ENCODE measurements at places on chromosomes 11 and 22.

- peak; percentile 11 for DNase-seq
Measured at GRCh38 chr11:68002938-68003845, 705 bp downstream of the UNC93B1 start.

GRCh38 chr11:17811352-17811751, 76.8 kb downstream of the KCNC1 start:
- no peak for DNase-seq

GRCh38 chr22:40628354-40629042, 8.0 kb downstream of the MRTFA start:
- DNase-seq = no peak

DNA sequence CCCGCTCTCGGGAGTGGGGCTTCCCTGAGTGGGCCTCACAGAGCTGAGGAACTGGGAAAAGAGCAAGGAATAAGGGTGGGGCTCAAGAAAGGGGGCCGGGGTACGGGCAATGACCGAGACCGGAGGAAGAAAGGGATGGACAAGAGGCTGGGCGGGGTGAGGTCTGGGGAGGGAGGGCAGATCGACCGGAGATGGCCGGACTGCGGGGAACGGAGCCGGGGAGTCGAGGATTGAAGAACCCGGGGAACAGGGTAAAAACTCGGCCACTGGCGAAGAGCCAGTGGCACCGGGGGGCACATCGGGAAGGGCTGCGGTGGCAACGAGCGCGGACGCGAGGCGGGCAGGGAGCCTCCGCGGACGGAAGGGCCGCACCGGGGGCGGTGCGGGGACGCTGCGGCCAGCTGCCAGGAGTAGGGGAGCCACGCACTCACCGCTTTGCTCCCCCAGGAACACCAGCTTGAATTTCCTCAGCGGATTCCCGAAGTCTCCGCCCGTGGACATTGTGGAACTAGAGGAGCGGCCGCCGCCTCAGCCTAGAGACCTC, 667 bp downstream of the RAB6A start:
- no peak for DNase-seq

GRCh38 chr11:86150847-86151173, 81.9 kb upstream of the PICALM start:
- DNase-seq = no peak

- DNase-seq = no peak
Measured at GRCh38 chr11:79174045-79175008, 266.5 kb downstream of the TENM4 start.

DNA sequence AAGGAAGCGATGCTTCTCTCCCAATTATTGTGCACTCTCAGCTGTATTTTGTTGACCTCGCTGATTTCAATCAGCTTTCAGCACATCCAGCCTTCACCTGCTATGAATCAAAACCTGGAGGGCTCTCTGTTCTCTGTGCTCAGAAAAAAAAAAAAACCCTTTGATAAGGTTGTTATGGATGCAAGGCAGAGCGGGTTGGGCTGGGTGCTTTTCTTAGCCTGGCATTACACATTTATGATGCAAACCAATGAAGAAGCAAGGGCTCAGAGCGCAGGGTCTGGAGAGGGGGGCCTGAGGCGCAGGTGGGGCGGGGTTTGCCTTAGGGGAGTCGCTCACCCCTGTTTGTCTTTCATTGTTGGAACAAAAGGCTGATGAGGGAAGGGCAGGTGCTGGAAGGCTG, 86.0 kb upstream of the CADM1 start:
- no peak for DNase-seq

GRCh38 chr11:109957000-109957399, 136.2 kb upstream of the ZC3H12C start:
- DNase-seq = no peak

GRCh38 chr11:36750349-36750748, 152.3 kb upstream of the RAG2 start:
- no peak for DNase-seq

- no peak for DNase-seq
Measured at GRCh38 chr11:123328281-123328867, 101.7 kb upstream of the GRAMD1B start.

GRCh38 chr11:66429983-66430602, 8.6 kb downstream of the MRPL11 start:
- DNase-seq = peak; percentile 37

GRCh38 chr22:43893266-43893665, 1.5 kb upstream of the PNPLA5 start:
- no peak for DNase-seq

- DNase-seq = no peak
Measured at GRCh38 chr22:20905415-20906386, 11.5 kb upstream of the CRKL start.

- no peak for DNase-seq
Measured at GRCh38 chr11:93840981-93841380, 9.4 kb downstream of the VSTM5 start.

DNA sequence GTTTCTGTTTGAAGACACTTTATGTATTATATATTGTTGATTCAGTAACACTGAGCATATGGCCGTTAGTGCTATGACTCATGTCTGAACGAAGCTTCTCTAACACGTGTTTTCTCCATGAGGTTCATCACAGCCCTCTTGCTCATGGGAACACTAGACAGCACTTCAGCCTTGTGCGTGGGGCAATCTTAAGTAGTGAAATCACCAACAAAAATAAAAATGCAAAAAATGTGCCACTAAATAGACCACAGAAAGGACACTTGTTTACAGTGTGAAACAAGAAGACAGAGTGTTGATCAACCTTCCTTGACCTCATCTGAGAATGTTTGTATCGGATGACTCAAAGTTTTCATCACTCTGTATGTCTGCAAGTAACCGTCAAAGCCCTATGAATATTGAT, 94.5 kb downstream of the FDX1 start:
- DNase-seq = no peak

GRCh38 chr11:80718611-80719291, 1277.9 kb upstream of the TENM4 start:
- DNase-seq = no peak

DNA sequence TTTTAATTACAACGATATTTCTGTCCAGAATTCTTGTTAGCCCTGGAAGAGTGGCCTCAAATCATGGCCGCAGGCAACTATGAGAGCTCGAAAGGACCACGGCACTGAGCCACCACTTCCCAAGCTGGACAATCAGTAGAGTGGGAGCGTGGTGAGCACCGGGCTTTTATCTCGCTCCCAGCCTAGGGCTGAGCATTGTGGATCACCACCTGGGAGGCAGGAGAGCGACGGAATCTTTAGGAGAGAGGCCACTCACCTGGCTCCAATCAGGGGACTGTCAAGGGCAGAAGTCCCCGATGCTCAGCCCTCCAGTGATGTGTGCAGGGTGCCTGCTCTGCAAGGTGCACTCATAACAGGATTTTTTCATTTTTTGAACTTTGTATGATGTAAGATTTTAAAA, 377.1 kb upstream of the B3GAT1 start:
- no peak for DNase-seq

GRCh38 chr11:61966734-61967115, 709 bp downstream of the FTH1 start:
- DNase-seq = no peak

- no peak for DNase-seq
Measured at GRCh38 chr11:21675049-21675616, 517.8 kb upstream of the ANO5 start.

- no peak for DNase-seq
Measured at GRCh38 chr11:40328890-40329614, 1130.4 kb downstream of the LRRC4C start.

DNA sequence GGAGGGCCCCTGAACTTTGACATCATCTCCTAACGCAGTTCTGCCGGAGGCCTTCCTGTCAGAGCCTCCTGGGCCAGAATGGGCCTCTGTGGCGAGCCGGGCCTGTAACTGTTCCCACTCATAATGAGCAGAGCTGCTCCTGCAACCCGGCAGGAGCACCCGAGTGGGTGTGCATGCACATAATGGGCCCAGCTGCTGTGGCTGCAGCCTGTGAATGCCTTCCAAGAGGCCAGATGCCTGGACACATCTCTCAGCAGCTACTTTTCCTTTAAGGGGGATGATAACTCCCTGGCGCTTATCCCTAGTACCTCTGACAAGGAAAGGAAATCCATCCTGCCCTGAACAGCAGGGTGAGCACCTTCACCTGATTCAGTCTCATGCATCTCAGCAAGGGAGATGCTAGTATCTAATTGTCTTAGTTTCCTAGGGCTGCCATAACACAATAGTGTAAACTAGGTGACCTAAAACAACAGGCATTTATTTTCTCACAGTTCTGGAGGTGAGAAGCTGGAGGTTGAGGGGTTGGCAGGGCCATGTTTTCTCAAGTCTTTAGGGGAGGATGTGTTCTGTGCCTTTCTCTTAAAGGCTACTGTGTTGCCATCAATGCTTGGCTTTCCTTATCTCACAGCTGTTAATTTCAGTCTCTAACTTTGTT, 120.5 kb downstream of the TEAD1 start:
- DNase-seq = no peak

DNA sequence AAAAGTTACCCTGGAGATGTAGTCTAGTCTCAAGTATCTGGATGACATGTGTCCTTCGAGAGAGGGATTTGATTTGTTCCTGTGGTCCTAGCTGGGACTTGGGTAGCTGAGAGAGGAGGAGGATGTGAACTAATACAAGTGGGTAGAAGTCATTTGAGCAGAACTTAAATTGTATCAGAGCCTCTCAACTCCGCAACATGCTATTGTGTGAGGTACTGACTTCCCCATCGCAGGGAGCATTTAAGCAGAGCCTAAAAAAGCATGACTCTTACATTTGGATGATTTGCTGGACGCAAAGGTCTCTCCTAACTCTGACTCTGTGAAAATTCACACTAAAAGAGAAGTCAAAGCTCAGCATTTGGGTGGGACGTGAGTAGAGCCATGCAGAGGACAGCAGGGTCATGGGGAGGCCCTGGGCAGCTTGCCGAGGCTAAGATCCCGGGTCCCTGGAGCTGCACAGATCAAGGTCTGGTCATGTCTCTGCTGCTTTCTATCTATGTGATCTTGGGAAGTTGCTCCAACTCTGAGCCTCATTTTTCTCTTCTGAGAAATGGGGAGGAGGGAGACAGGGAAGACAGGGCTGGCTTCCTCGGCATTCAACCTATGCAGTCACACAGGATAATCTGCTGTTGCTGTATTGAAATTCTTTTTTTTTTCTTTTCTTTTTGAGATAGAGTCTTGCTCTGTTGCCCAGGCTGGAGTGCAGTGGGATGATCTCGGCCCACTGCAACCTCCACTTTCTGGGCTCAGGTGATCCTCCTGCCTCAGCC, 44.9 kb downstream of the CD82 start:
- no peak for DNase-seq

- no peak for DNase-seq
Measured at GRCh38 chr22:22735695-22736611, 91.5 kb downstream of the GGTLC2 start.

DNA sequence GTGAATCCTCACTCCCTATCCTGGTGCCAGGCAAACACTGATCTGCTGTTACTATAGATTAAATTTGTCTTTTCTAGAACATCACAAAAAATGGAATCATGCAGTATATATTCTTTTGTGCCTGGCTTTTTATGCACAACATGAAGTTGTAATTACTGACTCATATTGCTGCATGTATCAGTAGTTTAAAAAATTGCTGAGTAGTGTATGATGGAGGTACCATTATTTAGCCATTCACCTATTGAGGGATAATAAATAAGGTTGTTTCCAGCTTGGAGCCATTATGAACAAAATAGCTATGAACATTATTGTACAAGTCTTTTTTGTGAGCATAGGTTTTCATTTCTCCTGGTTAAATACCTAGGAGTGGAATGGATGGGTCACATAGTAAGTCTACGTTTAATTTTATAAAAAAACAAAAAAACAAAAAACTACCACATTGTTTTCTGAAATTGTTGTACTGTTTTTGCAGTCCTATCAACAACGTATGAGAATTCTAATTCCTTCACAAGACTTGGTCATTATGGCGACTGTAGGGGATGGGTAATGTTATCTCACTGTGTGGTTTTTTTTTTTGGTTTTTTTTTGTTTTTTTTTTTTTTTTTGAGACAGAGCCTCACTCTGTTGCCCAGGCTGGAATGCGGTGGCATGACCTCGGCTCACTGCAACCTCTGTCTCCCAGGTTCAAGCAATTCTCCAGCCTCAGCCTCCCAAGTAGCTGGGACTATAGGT, 111.6 kb downstream of the USP35 start:
- no peak for DNase-seq

- no peak for DNase-seq
Measured at GRCh38 chr22:20001082-20001638, 15.5 kb downstream of the ARVCF start.

DNA sequence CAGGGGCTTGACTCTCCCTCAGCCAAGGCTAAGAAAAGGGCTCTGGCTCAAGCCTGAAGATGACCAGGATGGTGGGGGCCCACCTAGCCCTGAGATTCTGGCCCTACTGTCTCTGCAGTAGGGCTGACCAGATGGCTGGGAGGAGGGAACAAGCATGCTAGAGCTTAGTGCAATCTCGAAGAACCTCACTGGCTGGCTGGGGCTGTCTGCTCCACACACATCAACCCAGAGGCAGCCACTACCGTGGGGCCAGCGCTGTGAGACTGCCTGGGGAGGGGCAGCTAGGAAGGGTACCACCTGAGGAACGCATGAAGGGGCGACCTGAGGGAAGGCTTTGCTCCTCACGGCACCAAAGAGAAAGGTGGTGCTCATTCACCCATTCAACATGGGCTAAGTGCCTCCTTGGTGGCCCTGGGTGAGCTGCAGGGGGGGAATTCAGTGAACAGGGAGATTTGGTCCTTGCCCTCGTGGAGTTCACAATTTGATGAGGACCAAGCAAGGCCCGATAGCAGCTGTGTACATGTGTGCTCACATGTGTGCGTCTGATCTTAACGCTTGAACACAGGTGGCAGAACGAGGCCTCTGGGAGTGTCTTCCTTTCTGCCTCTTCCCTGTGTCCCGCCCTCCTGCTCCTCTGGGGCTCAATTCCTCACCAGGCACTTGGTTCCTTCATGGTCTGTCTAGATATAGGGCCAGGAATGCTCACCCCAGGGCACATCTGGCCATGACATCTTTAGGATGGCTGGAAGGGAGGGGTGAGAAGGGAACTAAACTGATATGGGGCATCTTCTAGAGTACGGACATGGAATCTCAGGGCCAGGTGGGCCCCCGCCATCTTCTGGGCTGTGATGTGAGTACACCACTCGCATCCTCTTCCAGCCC, 102.3 kb upstream of the PITPNB start:
- DNase-seq = no peak

GRCh38 chr22:27842669-27843431, 41.3 kb upstream of the MN1 start:
- DNase-seq = no peak

DNA sequence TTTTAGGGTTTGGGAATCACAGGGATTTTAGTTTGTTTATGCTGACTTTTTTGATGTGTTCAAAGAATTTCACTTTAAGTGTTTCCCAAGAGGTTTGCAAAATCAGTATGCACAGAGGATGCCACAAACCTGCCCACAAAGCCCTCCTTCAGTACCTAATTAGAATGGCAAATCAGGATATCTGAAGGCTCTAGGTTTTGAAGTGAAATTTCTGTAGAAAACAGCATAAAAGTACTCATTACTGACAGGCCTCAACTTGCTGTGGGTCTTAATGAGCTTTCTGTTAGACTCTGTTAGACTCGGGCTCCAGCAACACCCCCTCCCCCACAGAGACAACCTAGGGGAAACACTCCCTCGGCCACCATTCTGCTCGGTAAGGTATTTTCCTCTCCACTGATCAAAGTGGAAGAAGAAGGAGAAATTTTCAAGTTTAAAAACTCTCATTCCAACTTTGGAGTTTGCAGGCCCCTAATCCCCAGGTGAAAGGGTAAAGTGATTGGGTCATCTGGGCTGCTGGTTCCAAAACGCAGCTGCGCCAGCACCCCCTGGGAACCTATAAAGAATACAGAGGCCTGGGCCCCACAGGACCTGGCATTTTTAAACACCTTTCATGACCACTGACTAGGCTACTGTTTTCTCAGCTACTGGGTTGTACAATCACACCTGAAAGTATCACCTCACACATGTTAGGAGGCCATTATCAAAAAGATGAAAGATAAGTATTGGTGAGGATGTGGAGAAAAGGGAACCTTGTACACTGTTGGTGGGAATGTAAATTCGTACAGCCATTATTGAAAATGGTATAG, 67.5 kb downstream of the PLEKHA7 start:
- DNase-seq = no peak
